Immature natural killer cell (primary cell): ENCODE measurements at places on chromosomes 2 and 18. TPM values are rescaled to one million over a fixed set of nuclear protein-coding genes. Genes with fewer than 3 reads are reported as not detected.

Gene ICOS
- 0.13 TPM for polyA plus RNA-seq

Gene TEKT4
- polyA plus RNA-seq: not detected

Gene CYP27C1
- not detected for polyA plus RNA-seq

Gene GALR1
- not detected for polyA plus RNA-seq

Gene OTOS
- not detected for polyA plus RNA-seq

Gene ACOXL
- polyA plus RNA-seq: not detected

Gene GKN1
- polyA plus RNA-seq: not detected

Gene EVX2
- polyA plus RNA-seq: not detected

Gene MTHFD2
- 25.8 TPM for polyA plus RNA-seq

Gene PROM2
- polyA plus RNA-seq: not detected

Gene QPCT
- 0.91 TPM for polyA plus RNA-seq

Gene SGPP2
- polyA plus RNA-seq: not detected

Gene IL36RN
- not detected for polyA plus RNA-seq

Gene RAB12
- polyA plus RNA-seq: 0.10 TPM

Gene DSG1
- not detected for polyA plus RNA-seq

Gene FLACC1
- not detected for polyA plus RNA-seq

Gene APCDD1
- not detected for polyA plus RNA-seq

Gene ATP6V1B1
- not detected for polyA plus RNA-seq

Gene EMILIN1
- polyA plus RNA-seq: 0.80 TPM

Gene PLEK
- 494 TPM for polyA plus RNA-seq

Gene ZAP70
- 246 TPM for polyA plus RNA-seq

Gene IL36G
- polyA plus RNA-seq: not detected

Gene NOL4
- polyA plus RNA-seq: not detected

Gene MEP1B
- polyA plus RNA-seq: not detected

Gene MYO5B
- polyA plus RNA-seq: 0.04 TPM

Gene GAL3ST2
- polyA plus RNA-seq: not detected

Gene PLCD4
- not detected for polyA plus RNA-seq

Gene TIA1
- polyA plus RNA-seq: 37.1 TPM

Gene CENPA
- 0.62 TPM for polyA plus RNA-seq

Gene MGAT4A
- polyA plus RNA-seq: 113 TPM

Gene C2orf66
- polyA plus RNA-seq: 0.16 TPM

Gene SPC25
- polyA plus RNA-seq: not detected

Gene NAT8
- polyA plus RNA-seq: not detected

Gene GCKR
- polyA plus RNA-seq: not detected

Gene AMER3
- polyA plus RNA-seq: not detected

Gene SNRPD1
- 50.7 TPM for polyA plus RNA-seq

Gene REEP1
- not detected for polyA plus RNA-seq

Gene CREB1
- 59.4 TPM for polyA plus RNA-seq

Gene INHBB
- polyA plus RNA-seq: not detected

Gene CAPN14
- polyA plus RNA-seq: not detected

Gene STAT4
- 91.7 TPM for polyA plus RNA-seq

Gene PRKCE
- polyA plus RNA-seq: 1.0 TPM

Gene GPR45
- polyA plus RNA-seq: not detected
